Peyer's patch (tissue), 4 donors: ENCODE measurements at places on chromosomes 3 and 15. TPM values are rescaled to one million over a fixed set of nuclear protein-coding genes. Genes with fewer than 3 reads are reported as not detected.

DNA sequence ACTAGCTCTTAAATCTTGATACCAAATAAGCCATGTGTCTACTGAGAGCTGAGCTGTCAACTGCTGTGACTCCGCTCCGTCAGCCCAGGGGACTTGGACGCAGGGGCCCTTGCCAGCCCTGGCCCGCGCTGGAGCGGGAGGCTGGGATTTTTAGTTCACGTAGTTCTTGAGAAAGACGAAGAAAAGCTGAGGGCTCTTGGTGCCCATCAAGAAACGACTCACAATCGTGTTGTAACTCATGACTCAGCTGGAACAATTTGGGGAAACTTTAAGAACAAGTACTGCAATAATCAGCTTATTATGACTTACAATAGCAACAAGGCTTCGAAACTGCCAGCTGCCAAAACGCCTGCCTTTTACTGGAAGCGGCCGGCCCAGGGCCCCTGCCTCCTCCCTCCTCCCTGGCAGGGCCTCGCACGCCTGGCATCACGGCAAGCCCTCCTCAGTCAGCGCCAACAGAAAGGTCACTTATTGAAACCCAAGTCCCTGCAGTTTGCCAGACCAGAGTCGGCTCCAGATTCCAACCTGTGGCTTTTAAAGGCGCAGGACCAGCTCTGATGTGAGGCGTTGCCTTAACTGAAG lies 60.3 kb downstream of the RGMA start:
- H3K27ac ChIP-seq = peak overlapping the region; percentile 71
- peaks cover 28% of the 10 kb centered on the region for H3K36me3 ChIP-seq
- peak; percentile 59 for DNase-seq

Gene IL12A
- total RNA-seq = not detected

GRCh38 chr3:9949115-9949514 lies 3.1 kb downstream of the PRRT3 start:
- peak; percentile 42 for DNase-seq
- H3K4me3 ChIP-seq = no peak overlapping the region
- H3K4me1 ChIP-seq = peaks cover 20% of the 10 kb centered on the region
- no peak overlapping the region for H3K27ac ChIP-seq
- H3K27me3 ChIP-seq = no peaks in the 10 kb centered on the region
- H3K36me3 ChIP-seq = no peaks in the 10 kb centered on the region

- H3K27ac ChIP-seq = no peak overlapping the region
- H3K4me1 ChIP-seq = no peaks in the 10 kb centered on the region
- no peak for DNase-seq
- no peaks in the 10 kb centered on the region for H3K36me3 ChIP-seq
- no peak overlapping the region for H3K4me3 ChIP-seq
- H3K27me3 ChIP-seq = no peaks in the 10 kb centered on the region
These were observed 54.0 kb upstream of the ABHD2 start for GRCh38 chr15:89034305-89034704.

DNA sequence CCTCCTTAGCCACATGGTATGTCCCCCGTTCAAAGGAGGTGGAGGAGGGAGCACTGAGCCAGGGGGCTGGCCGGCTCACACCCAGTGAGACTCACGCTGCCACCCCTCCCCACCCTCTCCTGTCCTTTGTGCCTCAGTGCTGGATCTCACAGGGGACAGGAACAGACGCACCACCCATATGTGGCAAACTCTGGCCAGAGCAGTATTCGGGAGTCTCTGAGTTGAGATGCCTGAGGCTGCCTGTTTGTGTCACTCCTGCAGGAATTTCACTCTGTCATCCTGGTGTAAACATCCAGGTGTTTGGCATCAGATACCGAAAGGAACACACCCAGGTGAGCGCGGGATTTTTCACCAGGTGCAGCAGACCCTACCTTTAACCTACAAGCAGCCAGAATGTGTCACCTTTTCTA lies 25.7 kb downstream of the RGMA start:
- H3K27ac ChIP-seq = no peak overlapping the region
- H3K4me1 ChIP-seq = no peaks in the 10 kb centered on the region
- no peaks in the 10 kb centered on the region for H3K36me3 ChIP-seq

DNA sequence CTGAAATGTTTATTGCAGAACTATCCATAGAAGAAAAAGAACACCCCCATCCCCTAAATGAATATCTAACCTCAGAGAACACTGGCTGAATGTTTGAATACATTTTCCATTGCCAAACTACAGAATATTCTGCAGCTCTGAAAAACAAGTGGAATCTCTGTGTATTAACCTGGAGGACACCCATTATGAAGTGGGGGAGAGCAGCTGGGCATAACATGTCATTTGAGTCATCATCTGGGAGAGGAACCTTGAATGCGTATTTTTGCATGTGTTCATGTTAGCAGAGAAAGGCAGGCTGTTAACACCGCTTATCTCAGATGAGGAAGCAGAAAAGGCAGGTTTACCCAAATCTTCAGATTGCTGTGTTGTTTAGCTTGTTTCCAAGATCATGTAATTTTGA lies 31.5 kb downstream of the ESYT3 start:
- H3K4me1 ChIP-seq = no peaks in the 10 kb centered on the region
- no peaks in the 10 kb centered on the region for H3K36me3 ChIP-seq
- H3K27me3 ChIP-seq = no peaks in the 10 kb centered on the region

DNA sequence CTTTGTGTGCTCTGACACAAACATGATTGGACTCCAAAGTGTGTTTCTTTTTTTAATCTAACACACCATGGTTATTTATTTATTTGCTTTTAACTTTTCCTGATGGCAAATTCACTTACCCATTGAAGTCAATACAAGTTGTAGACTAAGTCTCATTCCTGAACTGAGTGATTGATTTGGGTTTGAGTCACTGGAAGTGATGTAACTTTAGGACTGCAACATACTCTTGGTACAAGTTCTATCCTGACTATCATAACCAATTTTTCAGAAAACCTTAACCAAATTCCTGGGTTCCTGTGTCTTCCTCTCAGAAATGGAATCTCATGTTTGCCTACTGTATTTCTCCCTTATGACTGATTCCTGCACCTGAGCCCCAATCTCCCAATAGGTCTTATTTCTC lies 590.0 kb upstream of the ROBO1 start:
- no peaks in the 10 kb centered on the region for H3K4me1 ChIP-seq
- no peaks in the 10 kb centered on the region for H3K36me3 ChIP-seq
- no peak overlapping the region for H3K27ac ChIP-seq
- no peak for DNase-seq
- H3K4me3 ChIP-seq = no peak overlapping the region
- H3K27me3 ChIP-seq = no peaks in the 10 kb centered on the region

Gene ISG20
- 90.0 TPM for total RNA-seq

GRCh38 chr3:170410428-170411029 lies 8.1 kb upstream of the CLDN11 start:
- H3K27ac ChIP-seq = no peak overlapping the region
- H3K27me3 ChIP-seq = no peaks in the 10 kb centered on the region
- no peaks in the 10 kb centered on the region for H3K36me3 ChIP-seq
- no peak for DNase-seq
- H3K4me1 ChIP-seq = no peaks in the 10 kb centered on the region

- DNase-seq = no peak
- no peaks in the 10 kb centered on the region for H3K36me3 ChIP-seq
- peak overlapping the region; percentile 90 for H3K4me3 ChIP-seq
These were observed 781 bp upstream of the IP6K1 start for GRCh38 chr3:49787182-49787464.

Gene NRROS
- 3.5 TPM for total RNA-seq

Gene FGD5
- 65.2 TPM for total RNA-seq

Gene WNT5A
- total RNA-seq = 7.4 TPM

DNA sequence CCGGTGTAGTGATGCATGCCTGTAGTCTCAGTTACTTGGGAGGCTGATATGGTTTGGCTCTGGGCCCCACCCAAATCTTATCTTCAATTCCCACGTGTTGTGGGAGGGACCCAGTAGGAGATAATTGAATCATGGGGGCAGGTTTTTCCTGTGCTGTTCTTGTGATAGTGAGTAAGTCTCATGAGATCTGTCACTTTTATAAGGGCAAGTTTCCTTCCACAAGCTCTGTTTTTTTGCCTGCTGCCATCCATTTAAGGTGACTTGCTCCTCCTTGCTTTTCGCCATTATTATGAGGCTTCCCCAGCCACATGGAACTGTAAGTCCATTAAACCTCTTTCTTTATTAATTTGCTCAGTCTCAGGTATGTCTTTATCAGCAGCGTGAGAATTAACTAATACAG lies 566.7 kb upstream of the NECTIN3 start:
- no peak overlapping the region for H3K4me3 ChIP-seq
- H3K4me1 ChIP-seq = no peaks in the 10 kb centered on the region
- no peak overlapping the region for H3K27ac ChIP-seq
- H3K36me3 ChIP-seq = no peaks in the 10 kb centered on the region

Gene CPN2
- total RNA-seq = not detected

DNA sequence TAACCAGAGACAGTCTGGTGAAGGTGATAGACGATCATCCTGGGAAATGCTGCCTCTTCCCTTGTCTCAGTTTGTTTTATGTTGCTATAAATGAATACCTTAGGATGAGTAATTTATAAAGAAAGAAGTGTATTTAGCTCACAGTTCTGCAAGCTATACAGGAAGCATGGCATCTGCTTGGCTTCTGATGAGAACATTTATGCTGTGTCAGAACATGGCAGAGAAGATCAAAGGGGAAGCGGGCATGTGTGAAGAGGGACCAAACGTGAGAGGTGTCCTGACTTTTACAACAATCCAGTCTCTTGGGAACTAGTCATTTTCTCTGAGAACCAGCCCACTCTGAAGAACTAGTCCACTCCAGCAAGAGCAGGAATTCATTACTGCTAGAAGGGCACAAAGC lies 9.6 kb downstream of the CMC1 start:
- no peak overlapping the region for H3K4me3 ChIP-seq
- no peaks in the 10 kb centered on the region for H3K27me3 ChIP-seq
- no peaks in the 10 kb centered on the region for H3K4me1 ChIP-seq
- DNase-seq = no peak

DNA sequence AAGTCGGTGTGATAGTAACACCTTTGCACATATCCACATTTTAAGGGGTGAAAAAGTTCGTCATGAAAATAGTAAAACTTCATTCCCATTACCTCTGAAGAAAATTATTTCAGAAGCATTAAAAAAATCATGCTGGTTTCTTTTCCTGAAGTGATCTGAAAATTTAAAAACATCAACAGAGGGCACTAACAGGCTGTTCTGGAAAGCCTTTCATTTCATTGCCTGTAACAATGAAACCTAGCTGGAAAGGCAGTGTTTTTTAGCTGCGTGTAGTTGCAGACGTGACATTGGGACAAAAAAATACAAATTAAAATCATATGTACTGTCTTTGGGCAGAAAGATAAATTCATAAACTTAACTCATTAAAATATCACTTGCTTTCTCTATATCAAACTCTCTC lies 993.8 kb downstream of the GBE1 start:
- no peaks in the 10 kb centered on the region for H3K36me3 ChIP-seq
- H3K4me1 ChIP-seq = no peaks in the 10 kb centered on the region
- DNase-seq = no peak
- H3K4me3 ChIP-seq = no peak overlapping the region

GRCh38 chr15:29854413-29854812 lies 32.1 kb upstream of the TJP1 start:
- no peaks in the 10 kb centered on the region for H3K4me1 ChIP-seq
- H3K4me3 ChIP-seq = no peak overlapping the region
- H3K36me3 ChIP-seq = no peaks in the 10 kb centered on the region
- no peak overlapping the region for H3K27ac ChIP-seq
- DNase-seq = no peak
- no peaks in the 10 kb centered on the region for H3K27me3 ChIP-seq

GRCh38 chr3:38297947-38298711 lies 16.0 kb downstream of the SLC22A14 start:
- no peaks in the 10 kb centered on the region for H3K36me3 ChIP-seq
- no peaks in the 10 kb centered on the region for H3K4me1 ChIP-seq
- H3K27me3 ChIP-seq = no peaks in the 10 kb centered on the region
- H3K4me3 ChIP-seq = no peak overlapping the region

Gene DNAJB8
- not detected for total RNA-seq

DNA sequence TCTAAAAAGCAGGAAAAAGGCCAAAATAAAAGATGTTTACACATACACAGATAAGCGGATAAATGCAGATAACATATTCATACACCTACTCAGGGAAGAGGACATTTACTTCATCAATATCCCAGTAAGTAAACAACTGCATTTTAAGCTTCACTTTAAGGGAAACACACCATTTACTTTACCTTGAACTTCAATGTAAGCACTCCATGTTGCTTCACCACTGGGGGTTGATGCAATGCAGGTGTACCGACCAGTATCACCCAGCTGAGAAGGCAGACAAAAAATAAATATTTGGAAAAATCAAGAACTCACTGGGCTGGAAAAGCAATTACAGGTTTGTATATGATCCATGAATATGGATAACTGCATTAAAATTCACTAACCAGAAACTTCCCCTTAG lies 1099.5 kb downstream of the ROBO1 start:
- no peaks in the 10 kb centered on the region for H3K4me1 ChIP-seq
- no peaks in the 10 kb centered on the region for H3K36me3 ChIP-seq
- no peak overlapping the region for H3K27ac ChIP-seq

Gene THSD4
- total RNA-seq = 38.5 TPM

DNA sequence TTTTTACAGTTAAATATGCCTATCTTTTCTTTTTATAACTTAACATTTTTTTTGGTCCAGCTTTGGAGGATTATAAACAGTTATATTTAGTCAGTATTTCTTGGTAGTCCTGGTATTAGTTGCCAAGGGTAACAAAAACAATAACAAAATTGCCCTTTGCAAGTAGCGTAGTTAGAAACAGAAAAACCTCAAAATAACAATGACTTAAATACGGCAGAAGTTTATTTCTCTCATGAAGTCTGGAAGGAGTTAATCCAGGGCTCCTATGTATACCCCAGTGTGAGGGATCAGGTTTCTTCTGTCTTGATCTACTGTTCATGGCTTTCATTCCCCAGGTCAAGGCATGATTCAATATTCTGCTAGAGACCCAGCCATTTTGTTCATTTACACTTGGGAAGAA lies 14.1 kb upstream of the MYH15 start:
- no peaks in the 10 kb centered on the region for H3K4me1 ChIP-seq
- H3K27ac ChIP-seq = no peak overlapping the region
- H3K27me3 ChIP-seq = no peaks in the 10 kb centered on the region
- H3K4me3 ChIP-seq = no peak overlapping the region

DNA sequence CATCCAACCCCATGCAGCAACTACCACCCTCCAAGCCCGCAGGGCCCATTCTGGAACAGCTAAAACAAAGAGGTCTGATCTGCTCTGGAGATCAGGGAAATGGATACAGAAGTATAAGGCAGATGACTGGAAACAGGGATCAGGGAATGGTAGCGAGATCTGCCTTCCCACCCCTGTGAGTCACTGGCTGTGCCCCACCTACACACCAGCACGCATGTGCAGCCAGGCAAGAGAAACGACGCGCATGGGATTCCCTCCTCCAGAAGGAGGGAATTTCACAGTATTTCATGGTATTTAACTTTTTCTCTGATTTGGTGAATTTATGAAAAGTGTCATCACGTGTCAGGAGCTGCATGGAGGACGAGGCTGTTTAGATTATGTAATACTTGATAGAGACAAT lies 116.7 kb downstream of the ARRDC4 start:
- H3K4me3 ChIP-seq = no peak overlapping the region
- peak overlapping the region; percentile 37 for H3K27ac ChIP-seq
- no peaks in the 10 kb centered on the region for H3K36me3 ChIP-seq
- no peak for DNase-seq
- no peaks in the 10 kb centered on the region for H3K4me1 ChIP-seq
- H3K27me3 ChIP-seq = no peaks in the 10 kb centered on the region

Gene REC114
- total RNA-seq = not detected
